Thymus (tissue), 14 donors: ENCODE measurements at places on chromosomes 6 and 20. TPM values are rescaled to one million over a fixed set of nuclear protein-coding genes. Genes with fewer than 3 reads are reported as not detected.

Gene COL21A1
- 5.7 TPM for total RNA-seq

Gene SYTL3
- total RNA-seq: 22.6 TPM

Gene MAS1
- total RNA-seq: under 0.01 TPM

Gene BMP7
- 6.3 TPM for total RNA-seq

Gene DUSP15
- 0.76 TPM for total RNA-seq
